ENCODE measurements at places on chromosomes 4 and X. TPM values are rescaled to one million over a fixed set of nuclear protein-coding genes. Genes with fewer than 3 reads are reported as not detected.

- DNase-seq: no peak
These were observed 173.9 kb upstream of the KLF3 start for GRCh38 chr4:38489924-38490639.

- DNase-seq: no peak
These were observed 79.7 kb downstream of the VMA21 start for GRCh38 chrX:151476604-151477303.

DNA sequence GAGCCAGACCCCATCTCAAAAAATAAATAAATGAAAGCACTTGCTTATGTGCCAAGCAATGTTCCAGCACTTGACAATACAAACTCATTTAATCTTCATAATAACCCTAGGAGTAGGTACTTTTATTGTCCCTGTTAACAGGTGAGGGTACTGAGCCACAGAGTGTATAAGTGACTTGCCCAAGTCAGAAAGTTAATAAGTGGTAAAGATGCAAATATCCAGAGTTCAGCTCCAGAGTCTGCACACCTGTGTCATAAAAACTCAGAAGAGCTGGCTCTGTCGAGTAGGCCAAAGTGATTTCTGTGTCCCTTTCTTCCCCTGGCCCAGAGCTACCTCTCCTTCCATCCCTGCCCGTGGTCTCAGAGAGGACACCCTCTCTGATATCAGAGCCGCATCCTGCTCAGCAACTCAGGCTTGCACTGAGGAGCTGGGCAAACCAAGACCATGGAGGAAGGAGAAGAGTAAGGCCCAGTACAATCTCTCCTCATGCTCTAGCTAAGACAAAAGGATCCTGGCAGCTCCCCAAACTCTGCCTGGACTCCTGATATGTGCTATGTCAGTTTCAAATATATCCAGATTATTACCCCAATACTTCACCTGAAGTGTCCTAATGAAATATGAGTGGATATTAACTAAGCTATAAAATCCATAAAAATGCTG lies 136.3 kb downstream of the HS6ST2 start:
- DNase-seq: no peak

- DNase-seq: no peak
These were observed 51.7 kb downstream of the RPGR start for GRCh38 chrX:38275615-38276014.

- DNase-seq: no peak
These were observed 396.6 kb downstream of the ADGRL3 start for GRCh38 chr4:61596606-61597340.

DNA sequence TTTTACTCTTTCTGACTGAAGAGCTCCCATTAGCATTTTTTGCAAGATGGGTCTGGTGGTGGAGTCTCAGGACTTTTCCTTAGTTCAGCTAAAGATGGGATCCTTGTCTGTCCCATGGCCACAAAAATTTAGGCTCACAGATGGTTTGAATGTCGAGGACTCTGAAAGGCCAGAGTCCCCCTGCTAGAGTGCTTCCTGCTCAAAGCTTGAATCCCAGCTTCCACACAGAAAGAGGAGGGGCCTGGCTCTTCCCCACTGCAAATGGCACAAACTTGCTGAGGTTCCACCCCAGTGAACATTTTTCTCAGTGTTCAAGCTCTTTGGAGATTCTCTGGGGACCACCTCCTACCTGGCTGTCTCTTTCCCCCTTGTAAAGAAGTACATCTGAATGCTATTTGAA lies 64.7 kb upstream of the UGT2B15 start:
- DNase-seq: no peak

GRCh38 chr4:105182211-105182610 lies 35.5 kb downstream of the TET2 start:
- DNase-seq: no peak

GRCh38 chr4:112176596-112176995 lies 31.3 kb downstream of the FAM241A start:
- no peak for DNase-seq

DNA sequence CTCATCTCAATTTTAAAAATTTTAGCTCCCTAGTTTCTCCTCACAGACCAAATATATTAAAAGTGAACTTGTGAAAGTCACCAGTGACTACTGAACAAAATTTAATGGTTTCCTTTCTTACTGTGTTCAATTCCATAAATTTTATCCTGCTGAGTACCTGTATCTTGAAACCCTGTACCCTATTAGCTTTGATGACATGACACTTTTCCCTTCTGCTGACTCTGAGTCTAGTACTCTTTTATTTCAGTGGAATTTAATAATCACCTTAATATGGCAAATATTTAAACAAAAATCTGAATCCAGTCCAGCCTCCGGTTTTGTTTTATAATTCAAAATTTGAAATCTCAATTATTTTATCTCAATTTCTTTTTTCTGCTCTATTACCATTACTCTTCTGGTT lies 203.1 kb upstream of the NUDT6 start:
- no peak for DNase-seq

DNA sequence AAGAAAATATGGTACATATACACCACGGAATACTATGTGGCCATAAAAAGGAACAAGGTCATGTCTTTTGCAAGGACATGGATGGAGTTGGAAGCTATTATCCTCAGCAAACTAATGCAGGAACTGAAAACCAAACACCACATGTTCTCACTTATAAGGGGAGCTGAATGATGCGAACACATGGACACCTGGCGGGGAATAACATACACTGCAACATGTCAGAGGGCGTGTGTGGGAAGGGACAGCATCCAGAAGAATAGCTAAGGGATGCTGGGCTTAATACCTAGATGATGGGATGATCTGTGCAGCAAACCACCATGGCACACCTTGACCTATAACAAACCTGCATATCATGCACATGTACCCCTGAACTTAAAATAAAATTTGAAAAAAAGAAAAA lies 19.5 kb upstream of the CNKSR2 start:
- no peak for DNase-seq

DNA sequence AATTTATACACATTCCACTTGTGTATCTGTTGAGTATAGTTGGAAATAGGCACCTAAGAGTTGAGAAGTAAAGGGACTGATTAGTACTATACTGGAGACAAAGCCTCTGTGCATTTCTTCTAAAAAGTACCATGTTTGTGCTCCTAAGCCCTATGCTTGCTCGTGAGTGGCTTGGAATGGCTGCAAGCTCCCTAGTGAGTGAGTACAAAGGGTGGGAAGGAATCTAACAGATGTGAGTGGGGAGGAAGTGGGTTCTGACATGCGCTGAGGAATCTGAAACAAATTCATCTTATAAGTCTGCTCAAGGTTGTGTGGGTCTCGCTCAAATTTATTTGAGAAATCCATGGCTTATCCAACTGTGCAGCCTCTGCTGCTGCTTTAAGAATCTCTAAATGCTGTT lies 13.3 kb downstream of the SPCS3 start:
- DNase-seq: no peak

Gene TBC1D9
- polyA plus RNA-seq: 10.7 TPM

Gene IBSP
- 1.6 TPM for polyA plus RNA-seq

Gene CPZ
- polyA plus RNA-seq: 4.4 TPM

Gene NAT8L
- 0.43 TPM for polyA plus RNA-seq

Gene VEGFD
- 0.64 TPM for polyA plus RNA-seq

Gene AGA
- polyA plus RNA-seq: 16.3 TPM

Measured in thymus (tissue), 14 donors.